Anterior cingulate cortex (tissue), 58 donors: ENCODE measurements at places on chromosomes 5 and 9.

GRCh38 chr5:52632281-52632680 lies 155.4 kb upstream of the ITGA1 start:
- no peak for DNase-seq

GRCh38 chr9:116342061-116342460 lies 188.5 kb downstream of the PAPPA start:
- no peak for DNase-seq

GRCh38 chr9:92770360-92770995 lies 5.8 kb upstream of the BICD2 start:
- DNase-seq, result no peak

- DNase-seq, result no peak
These were observed 15.7 kb downstream of the SEMA4D start for GRCh38 chr9:89482056-89482851.

GRCh38 chr5:153537207-153537606 lies 46.7 kb downstream of the GRIA1 start:
- no peak for DNase-seq

DNA sequence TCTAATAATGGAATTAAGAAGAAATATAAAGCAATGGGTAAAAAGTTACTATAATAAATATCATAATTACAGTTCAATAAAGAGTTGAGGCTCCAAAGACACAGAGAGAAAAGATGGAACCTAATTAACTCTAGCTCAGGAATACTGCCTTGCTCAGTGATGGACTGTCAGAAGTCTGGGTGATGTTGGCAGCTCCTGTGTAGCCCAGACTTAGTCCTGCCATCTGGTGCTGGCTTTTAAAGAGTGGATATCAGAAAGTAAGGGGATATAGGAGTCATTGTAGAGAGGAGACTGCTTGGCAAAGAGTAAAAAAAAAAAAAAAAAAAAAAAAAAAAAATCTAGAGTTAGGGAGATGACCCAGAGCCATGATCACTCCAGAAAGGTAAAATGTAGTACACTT lies 551.9 kb upstream of the DMAC1 start:
- DNase-seq, result no peak

GRCh38 chr9:19480345-19480744 lies 71.5 kb downstream of the ACER2 start:
- DNase-seq, result no peak

DNA sequence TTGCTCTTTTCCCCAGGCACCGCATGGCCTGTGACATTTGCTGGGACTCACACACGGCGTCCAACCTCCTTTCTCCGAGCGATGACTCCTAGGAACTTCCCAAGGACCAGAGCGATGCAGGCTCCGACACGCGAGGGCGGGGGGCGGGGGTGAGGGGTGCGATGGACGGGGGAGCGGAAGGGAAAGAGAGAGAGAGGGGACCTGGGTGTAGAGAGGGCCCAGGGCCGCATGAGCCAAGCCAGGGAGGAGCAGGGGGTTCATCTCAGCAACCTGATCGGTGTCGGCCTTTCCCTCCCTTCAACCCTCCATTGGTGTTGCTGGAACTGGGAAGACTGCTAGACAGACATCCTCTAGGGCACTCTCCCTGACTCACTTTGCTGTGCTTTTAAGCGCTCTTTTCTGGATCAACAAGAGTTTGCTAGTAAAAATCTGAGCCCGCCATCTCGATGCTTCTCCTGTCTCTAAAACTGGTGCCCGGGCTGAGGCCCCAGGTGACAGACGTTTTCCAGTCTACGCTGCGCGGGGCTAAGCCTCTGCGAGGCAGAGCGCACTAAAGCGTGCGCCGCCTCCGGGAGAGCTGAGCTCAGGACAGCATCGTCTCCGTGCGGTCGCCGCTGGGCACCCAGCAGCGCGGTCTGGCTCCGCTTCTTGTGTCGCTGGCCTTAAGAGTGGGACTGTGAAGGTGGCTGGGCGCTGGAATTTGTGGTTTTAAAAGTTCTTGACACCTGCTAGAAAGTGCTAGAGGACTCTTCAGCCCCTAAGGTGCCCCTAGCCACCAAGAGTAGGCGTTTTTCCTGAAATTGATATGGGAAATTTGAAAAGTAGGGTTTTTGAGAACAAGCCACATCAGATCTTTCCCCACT lies 1.0 kb upstream of the TSLP start:
- DNase-seq, result no peak

- DNase-seq, result no peak
These were observed 36.5 kb downstream of the WWC1 start for GRCh38 chr5:168327994-168328393.

GRCh38 chr9:100869326-100869725 lies 159.2 kb upstream of the PLPPR1 start:
- DNase-seq, result no peak

- no peak for DNase-seq
These were observed 43.7 kb downstream of the BICD2 start for GRCh38 chr9:92720807-92721535.

DNA sequence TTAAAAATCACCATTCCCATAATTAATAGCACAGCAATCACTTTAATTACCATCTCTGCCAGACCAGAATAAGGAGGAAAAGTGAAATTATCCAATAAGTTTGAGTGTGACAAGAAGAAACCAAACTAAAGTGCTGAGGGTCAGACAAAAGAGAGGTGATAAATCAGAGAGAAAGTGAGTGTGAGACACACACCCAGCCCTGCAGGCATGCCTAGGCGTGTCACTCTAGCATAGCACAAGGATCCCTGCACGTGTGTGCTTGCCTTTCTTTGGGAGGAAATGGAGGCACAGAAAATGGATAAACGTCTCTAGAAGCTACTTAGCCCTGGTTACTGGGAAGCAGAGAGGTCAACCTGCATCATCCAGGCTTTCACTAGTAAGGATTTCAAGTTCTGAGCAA lies 56.2 kb downstream of the SEMA6A start:
- no peak for DNase-seq

GRCh38 chr5:369151-369868 lies 47.8 kb downstream of the AHRR start:
- no peak for DNase-seq

DNA sequence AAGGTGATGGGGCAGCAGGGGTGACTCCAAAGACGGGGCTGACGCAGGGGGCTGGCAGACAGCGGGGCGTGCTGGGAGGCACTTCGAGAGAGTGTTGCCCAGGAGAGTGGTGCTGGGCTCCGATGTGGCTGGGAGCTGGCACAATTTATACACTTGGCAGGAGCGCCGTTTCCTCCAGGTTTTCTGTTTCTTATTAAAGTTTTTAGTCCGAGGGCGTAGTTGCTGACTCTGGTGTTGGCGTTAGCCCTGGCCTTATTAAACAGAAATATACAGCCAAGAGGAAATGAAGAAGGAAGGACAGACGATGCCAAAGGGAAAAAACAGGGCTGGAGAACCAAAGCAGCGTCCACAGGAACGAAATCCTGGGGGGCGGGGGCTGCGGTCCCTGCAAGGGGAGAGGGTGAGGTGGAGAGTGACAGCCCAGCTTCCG lies 139.6 kb upstream of the PHYKPL start:
- DNase-seq, result no peak

DNA sequence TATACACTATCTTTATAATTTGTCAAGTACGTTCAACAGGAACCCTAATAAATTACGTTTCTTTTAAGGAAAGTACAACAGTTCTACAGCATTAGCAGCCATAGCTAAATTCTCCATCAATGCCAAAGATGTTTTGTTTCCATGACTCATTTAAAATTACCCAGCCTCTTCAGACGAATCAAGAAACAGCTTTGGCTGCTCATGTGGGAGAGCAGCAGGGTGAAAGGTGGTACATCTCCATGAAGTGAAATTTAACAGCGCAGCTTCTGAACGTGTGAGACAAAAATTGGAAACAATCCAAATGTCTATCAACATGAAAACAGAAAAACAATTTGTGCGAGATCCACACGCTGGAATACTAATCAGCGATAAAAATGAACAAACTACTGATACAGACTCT lies 327.3 kb upstream of the CDH6 start:
- DNase-seq, result no peak

GRCh38 chr5:88685591-88686541 lies 197.1 kb downstream of the MEF2C start:
- DNase-seq, result no peak
